ENCODE measurements at places on chromosomes 1 and 21.

- no peak for DNase-seq
These were observed 118.6 kb upstream of the KAZN start for GRCh38 chr1:14479865-14480264.

GRCh38 chr1:92329347-92330129 is 30.7 kb downstream of the RPAP2 start:
- no peak for DNase-seq

GRCh38 chr21:35145626-35146233 is 96.6 kb upstream of the RUNX1 start:
- DNase-seq = no peak

DNA sequence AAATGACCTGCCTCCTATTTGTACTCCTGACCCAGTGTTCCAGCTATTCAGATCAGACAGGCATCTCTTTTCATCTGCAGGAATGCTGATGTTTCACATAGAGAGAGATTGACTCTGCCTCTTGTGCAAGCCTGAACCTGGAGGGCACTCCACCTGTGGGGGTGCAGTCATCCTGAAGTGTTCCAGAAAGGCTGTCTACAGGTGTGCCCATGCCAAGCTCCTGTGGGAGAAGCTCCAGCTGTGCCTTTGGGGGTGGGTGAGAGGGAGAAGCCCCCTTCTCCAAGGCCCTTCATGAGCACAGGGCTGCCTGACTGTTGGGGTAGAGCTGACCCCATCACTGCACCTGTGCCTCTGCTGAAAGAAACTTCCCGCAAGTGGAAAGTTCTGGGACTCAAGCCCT is 22.8 kb downstream of the IFI44 start:
- DNase-seq = no peak

DNA sequence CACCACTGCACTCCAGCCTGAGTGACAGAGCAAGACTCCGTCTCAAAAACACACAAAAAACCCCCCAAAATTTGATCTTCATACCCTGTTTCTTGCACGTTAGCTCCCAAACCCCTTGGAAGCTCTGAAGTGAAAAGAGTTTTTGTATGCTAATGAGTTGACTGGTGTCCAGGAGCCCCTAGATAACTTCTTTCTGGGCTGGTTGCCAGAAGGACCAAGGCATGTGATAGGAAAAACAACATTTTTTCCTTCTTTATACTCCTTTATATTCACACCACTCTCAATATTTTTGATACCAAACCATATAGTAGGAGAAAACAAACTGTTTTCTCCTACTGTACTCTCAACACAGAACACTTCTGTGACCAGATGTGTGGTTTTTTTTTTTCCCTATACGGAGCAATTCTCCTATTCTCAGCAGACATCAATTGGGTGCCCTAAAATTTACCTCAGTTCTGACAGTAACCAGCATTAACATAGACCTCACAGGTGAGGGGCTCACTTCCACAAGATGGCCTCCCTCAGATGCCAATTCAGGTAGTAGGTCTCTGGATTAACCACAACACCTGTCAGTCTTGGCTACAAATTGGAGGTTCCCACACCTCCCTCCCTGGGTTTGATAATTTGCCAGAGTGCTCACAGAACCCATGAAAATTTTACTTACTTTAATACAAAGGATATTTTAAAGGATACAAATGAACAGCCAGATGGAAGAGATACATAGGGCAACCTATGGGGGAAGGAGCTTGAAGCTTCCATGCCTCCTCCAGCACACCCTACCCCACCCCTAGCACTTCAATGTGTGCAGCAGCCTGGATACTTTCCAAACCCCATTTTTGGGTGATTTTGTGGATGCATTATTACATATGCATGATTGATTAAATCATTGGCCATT is 25.6 kb downstream of the ZYG11B start:
- DNase-seq = no peak

DNA sequence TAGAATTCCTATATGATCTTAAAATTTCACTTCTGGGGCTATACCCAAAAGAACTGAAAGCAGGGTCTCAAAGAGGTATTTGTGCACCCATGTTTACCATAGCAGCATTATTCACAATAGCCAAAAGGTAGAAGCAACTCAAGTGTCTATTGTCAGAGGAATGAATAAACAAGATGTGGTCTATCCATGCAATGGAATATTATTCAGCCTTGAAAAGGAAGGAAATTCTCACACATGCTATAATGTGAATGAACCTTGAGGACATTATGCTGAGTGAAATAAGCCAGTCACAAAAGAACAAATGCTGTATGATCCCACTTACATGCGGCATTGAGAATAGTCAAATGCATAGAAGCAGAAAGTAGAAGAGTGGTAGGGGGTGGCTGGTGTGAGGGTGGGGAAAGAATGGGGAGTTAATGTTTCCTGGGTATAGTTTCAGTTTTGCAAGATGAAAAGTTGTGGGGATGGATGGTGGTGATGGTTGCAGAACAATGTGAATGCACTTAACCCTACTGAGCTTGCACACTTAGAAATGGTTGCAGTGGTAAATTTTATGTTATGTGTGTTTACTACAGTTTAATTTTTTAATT is 122.4 kb downstream of the TOMM20 start:
- DNase-seq = no peak

DNA sequence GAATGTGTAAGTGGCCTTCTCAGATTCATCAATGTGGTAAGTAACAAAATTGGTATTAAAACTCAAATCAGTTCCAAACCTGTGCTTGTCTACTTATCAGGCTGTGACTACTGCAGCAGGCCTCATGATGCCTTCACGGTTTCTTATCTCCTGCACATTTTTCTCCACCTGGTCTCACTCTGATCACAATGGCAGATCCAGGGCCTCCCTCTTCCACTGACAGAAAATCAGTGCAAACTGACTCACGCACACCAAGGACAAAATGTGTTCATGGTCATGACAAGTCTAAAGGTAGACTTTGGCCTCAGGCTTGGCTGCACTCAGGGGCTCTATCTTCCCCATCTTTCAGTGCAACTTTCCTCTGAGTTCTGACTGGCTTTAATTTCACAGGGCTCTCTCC is 56.7 kb upstream of the ATP1A1 start:
- DNase-seq = no peak

DNA sequence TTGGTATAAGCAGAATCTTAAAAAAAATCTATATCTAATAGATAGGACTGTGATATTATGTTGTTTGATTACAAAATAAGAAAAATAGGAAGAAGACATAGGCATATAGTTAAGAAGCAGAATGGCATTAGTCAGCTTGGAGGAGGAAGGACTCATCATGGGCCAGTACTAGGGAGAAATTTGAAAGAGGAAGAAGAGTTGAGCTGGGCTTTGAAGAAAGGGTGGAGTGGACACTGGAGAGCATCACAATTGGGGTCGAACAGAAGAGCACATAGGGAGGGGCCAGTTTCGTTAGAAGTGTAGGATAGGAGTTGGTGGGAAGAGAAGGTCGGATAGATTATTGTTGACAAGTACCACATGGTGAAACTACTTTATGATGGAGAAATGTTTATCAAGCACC is 129.3 kb downstream of the CACHD1 start:
- no peak for DNase-seq

GRCh38 chr1:157096881-157097280 is 2.7 kb downstream of the ETV3L start:
- DNase-seq = no peak

- no peak for DNase-seq
These were observed 35.4 kb downstream of the MIA3 start for GRCh38 chr1:222653178-222653827.

- no peak for DNase-seq
These were observed 703 bp downstream of the PUM1 start for GRCh38 chr1:31064718-31065309.

DNA sequence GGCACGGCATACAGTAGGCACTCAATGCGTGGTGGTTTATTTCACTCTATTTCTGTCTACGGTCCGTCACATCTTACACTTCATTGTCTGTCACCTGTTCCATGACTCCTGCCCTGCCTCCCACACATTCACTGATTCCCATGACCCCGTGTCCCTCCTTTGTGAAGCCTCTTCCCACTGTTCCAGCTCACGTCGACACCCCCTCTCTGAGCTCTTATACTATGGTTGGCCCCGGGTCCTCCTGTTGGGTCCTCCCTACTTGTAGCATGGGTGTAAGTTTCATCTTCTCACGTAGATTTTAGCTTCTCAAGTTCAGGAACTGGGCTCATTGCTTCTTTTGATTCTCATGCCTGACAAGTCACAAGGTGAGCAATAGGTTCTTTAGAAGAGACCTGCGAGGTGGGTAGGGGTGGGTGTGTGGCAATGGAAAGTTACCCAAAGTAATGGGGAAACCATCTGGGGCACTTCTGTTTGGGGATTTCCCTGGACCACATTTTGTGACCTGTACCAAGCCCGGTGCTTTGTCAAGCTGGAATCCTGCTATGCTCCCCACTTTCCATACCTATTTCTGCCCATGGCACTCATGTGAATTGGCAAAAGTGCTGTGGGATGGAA is 22.1 kb upstream of the IL10 start:
- no peak for DNase-seq
